ENCODE measurements at places on chromosomes 5 and 9.

DNA sequence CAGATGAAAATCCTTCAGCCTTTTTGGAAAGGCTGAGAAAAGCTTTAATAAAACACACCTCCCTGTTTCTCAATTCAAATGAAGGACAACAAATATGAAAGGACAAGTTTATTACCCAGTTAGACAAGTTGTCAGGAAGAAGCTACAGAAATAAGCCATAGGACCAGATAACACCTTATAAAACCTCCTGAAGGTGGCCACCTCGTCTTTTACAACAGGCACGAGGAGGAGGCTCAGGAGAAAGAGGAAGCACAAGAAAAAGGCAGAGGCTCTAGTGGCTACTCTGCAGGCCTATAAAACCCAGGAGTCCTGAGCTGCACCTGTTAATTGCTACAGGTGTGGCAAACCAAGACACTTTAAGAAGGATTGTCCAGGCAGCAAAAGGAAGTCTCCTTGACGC lies 352.1 kb upstream of the CDH18 start:
- no peak for DNase-seq

GRCh38 chr9:68705531-68706362 lies 707 bp downstream of the PIP5K1B start:
- DNase-seq: no peak

DNA sequence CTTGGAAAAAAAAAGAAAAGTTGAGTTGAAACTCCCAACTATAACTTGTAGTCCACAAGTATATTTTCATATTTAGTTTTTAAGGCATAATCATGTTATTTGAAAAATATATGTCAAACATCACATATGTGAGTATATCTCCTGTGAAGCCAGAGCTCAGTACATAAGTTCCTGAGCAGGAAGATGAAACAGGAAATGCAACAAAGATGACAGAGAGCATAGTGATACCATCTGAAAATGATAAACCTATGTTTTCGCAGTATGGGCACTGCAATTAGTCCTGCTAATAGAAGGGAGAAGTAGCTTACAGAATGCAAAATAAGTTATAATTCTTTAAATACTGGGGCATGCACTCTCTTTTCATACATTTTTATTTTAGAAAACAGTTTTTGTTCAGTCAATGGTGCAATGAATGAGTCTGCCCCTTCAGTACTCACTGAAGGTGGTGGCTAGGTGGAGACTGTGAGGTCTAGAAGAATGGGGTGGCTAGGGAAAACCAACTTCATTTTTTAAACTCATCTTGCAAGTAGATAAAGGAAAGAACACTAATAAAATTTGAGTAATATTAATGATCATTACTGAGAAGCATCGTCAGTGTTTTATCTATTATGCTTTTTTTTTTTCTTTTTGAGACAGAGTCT lies 54.1 kb upstream of the FYB1 start:
- DNase-seq: no peak

DNA sequence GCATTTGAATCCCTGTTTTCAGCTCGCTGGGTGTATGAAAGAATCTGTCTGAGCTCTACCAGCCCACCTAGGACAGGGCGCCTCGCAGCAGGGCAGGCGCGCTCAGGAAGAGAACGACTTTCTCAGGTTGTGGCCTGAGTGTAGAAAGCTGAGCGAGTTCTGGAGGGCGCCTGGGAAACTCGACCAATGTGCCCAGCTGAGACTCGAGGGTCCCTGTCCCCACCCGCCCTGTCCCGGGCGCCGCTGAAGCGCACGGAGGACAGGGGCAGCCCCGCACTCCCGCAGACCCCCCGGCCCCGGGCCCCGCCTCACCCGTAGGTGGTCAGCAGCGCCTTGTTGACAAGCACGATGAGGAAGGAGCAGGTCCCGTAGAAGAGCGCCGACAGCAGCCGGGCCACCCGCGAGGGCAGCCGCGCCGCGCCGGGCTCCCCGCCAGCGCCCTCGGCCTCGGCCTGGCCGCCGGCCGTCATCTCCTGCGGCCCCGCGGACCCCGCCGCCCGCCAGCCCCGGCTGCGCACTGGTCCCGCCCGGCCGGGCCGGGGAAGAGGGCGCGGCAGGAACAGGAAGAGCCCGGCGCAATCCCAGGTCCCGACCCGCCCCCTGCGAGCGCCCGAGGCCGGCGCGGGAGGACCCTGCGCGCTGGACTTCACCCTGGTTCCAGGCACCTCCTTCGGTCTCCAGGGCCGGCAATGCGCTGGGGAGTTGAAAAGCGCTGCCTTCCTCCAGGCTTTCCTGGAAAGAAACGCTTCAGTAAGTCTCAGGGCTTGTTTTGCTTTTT lies at the start of gene SLC35D2:
Gene SLC35D2, minus strand, starts transcription at position 547 of the 778 bp plus-strand sequence. Its CDS starts 77 bp downstream, at position 470.
- DNase-seq: no peak

DNA sequence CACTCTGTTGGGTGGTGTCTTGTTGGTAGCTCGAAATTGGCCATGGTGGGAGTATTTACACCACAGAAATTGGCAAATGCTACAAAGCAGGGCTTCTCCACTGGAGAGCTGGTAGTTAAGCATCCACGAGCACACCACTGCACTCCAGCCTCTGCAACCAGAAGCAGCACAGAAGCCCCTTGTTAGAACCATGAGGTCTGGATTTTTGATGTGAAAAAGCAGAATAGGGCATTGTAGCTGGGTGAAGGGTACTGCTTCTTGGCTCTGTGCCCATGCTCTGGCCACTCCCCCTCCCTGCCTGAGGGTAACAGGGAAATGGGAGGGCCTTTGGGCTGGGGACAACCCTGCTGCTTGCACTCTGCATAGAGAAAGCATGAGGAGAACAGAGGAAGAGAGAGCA lies 81.2 kb upstream of the UBTD2 start:
- no peak for DNase-seq

DNA sequence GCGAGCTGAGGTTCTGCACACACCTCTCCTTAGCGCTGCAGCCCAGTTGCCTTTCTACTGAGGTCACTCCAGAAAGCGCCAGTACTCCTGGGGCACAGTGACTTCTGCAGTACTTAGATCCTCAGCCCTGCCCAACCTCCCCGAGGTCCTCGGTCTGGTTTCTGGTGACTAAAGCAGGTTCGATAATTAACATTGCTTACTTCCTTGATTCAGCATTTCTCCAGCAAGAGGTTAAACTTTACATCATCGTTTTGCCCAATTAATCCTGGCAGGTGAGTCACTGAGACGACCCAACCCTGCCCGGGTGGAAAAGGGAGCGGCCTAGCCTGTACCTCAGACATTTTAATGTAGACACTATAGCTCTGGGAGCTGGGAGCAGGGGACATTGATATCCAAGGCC lies 77.6 kb downstream of the PLAC8L1 start:
- no peak for DNase-seq

- DNase-seq: no peak
Measured at GRCh38 chr5:133108481-133108921, 56.7 kb downstream of the HSPA4 start.
